ENCODE measurements at places on chromosomes 12 and 14.

GRCh38 chr14:28467611-28468010, 299.0 kb upstream of the FOXG1 start:
- DNase-seq, result no peak

- DNase-seq, result no peak
These were observed 59.8 kb downstream of the PRMT8 start for GRCh38 chr12:3550839-3551238.

GRCh38 chr14:80275208-80275850, 64.0 kb upstream of the DIO2 start:
- no peak for DNase-seq

GRCh38 chr14:22886500-22887259, 3.7 kb downstream of the REM2 start:
- peak; percentile 41 for DNase-seq

DNA sequence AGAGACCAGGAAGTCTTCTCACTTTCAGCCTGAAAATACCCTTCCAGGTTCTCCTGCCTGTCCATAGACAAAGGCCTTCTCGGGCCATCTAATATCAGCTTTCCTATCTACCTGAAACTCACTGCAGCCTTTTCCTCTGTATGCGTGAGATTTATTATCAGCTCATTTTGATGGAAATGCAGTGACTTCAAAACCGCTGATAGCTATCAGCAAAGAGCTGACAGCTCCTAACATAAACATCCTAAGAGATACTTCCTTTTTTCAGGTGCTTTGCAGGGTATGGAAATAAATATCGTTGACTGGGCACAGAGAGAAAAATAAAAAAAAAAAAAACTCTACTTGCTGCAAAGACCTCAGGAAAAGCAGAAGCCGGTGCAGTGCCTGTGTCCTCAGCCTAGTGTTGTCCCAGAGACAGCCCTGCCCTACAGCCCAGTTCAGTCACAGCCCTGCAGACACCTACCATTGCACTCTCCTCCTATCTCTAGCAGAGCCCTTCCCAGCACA, 215.0 kb upstream of the EGLN3 start:
- no peak for DNase-seq

DNA sequence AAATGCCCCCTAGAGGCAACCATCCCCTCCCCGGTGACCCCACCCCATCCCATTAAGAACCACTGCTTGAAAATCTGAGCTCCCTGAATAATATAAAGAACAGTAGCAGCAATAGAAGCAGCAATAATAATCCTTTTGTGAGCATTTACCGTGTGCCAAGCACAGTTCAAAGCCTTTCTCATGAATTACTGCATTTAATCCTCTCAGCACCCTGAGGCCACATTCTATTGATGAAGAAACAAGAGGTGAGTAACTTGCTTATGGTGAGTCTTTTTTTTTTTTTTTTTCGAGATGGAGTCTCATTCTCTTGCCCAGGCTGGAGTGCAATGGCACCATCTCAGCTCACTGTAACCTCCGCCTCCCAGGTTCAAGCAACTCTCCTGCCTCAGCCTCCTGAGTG, 65.0 kb downstream of the KCNK10 start:
- no peak for DNase-seq

- no peak for DNase-seq
These were observed 158.9 kb downstream of the SLC5A8 start for GRCh38 chr12:101051151-101051550.

DNA sequence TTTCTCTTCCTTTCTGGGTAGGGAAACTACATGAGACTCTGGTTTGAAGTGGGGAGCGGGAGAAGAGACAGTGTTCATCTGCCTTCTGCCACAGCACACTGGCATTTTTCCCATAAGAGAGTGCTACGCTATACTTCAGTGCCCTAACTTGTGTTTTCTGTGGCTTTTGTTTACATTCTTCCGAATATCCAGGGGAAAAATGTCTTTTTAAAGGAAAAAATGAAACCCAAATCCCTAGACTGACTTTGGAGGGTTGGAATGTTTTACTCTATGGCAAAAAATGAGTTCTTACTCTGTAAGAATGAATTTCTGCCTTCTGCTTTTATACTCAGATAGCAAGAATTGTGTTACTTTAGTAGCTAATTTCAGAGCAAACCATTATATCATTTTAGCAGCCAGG, 88.1 kb upstream of the TMEM263 start:
- DNase-seq, result no peak

DNA sequence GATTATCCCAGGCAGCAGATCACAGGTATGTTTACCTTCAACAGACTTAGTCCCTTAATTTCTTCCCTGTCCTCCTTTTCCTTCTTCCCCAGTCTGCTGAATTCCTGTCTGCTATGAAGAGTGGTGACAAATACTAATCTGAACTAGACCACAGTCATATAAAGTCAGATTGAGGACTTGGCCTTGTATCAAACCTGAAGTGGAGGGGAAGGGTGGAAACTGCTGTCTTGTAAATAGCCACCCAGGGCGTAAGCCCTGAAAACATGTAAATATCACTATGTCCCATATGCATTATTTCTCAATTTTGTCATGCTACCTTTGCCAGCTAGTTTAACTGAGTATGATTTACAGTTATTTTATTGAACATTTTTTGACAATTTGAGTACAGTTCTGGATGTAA, 368.0 kb downstream of the CCDC91 start:
- DNase-seq, result no peak

DNA sequence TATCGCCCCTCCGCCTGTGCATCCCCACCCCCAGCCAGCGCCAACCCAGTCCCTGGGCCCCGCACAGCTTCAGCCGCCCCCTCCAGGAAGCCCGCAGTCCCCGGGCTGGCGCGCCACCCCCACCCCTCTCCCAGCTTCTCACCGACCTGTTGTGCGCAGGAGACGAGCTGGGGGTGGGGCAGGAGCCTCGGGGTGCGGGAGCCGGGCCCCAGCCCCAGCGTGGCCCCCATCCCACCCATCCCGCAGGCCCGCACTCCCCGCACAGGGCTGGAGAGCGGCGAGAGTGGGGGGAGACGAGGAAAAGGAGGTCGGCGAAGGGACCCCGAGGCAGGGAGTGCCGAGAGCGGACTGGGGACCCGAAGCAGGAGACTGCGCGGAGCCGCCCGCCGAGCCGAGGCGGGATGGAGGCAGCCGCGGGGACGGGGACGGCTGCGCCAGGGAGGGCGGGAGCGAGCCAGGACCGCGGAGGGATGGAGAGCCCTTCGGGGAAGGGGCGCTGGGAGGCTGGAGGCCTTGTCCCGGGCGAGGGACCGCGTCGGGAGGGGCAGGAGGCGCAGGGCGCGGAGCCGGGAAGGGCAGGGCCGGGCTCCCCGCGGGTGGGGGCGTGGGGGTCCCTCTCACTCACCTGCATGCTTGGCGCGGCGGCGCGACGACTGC, 498 bp downstream of the PIANP start:
- DNase-seq, result no peak

- no peak for DNase-seq
These were observed 10.6 kb upstream of the TNFRSF1A start for GRCh38 chr12:6352193-6353173.

DNA sequence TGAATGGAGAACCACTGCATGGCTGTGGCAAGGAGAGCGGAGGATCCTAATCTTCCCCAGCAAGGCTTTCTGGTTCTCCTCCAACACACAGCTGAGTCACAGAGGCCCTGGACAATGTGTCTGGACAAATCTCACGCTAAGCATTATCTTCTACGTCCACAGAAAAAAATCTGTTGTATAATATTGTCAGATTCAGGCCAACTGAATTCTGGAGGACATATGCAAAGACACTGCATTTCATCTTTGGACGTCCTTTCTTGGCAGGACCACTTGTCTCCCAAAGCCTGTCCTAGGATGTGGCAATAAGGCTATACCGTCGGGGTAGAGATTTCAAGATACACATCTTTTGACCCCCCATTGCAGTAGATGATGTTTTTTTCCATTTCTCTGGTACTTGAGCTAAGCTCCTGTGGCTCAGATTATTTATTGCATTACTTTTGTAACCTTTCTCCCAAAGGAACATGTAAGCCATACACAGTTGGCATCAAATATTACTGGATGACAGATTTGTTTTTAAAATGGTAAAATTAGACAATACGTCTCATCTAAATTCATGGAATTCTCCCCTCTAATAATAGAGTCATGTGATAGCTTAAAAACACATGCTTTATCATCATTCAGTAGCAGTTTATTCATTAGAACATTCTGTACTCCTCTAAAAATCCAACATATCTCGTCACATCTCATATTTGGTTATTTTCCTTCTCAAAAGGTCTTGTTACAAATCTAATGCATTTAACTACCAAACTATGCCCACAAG, 19.4 kb downstream of the LMO3 start:
- no peak for DNase-seq

GRCh38 chr14:60648934-60649874, at the start of gene SIX1:
TSS of gene SIX1 (minus strand) at chr14:60649477. CDS start at chr14:60649189, 288 bp downstream.
- no peak for DNase-seq

DNA sequence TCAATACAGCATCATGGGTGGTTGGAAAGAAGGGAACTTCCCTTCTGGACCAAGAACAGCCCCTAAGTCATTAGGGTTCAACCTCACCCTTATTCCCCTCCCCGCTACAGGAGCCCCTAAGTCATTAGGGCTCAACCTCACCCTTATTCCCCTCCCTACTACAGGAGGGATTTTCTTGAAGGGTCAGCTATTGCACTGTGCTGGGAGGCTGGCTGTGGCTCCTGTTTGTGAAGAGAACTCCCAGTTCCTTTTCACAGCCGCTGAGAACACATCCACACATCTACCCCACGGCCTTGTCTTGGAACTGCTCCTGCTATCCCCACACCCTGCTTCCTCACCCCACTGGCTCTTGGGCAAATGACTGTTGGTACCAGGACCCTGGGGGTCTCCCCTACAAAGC, 44.9 kb downstream of the ERH start:
- no peak for DNase-seq

DNA sequence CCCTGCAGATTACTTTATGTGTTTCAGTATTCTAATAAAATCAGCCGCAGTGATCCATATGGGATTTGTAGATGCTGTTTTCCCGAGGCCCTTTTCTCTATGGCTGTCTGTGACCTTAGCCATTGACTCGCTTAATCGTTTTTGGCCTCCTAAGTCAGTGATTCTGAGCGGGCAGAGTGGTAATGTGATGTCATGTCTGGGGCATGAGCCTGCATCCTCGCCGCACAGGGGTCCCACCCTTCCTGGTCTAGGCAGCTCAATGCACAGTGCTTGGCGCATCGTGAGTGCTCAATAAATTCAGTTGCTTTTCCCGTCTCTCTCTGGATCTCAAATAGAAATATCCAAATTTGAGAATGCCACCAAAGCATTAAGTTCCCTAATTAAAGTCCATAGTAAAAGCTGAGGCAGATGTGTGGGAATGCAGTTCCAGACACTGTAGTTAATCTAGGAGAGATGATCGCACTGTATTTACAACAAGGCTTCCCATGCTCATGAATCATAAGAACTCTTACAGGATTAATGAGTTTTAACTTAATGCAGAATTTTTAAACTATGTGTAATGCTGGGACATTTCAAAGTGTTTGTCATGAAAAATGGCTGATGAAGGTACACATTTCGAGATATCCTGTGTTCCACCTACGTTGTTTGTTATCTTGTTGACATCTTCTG, 29.3 kb downstream of the HMGA2 start:
- DNase-seq, result no peak

- no peak for DNase-seq
These were observed 214.0 kb upstream of the NOVA1 start for GRCh38 chr14:26811756-26812305.

DNA sequence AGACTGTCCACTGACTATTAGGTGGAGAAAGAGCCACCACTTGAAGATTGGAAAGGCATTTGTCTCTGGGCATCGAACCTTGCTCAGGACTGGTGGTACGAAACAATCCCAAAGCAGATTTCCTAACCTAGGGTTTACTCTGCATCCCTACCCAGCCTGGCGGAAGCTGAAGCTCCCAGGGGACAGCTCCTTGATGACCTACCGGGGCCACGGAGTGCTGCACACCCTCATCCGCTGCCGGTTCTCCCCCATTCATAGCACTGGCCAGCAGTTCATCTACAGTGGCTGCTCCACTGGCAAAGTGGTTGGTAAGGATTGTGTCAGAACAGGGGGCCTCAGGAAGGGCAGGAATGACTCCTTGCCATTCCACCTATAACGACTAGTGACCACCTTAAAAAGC, 6.5 kb upstream of the NRL start:
- DNase-seq, result no peak

DNA sequence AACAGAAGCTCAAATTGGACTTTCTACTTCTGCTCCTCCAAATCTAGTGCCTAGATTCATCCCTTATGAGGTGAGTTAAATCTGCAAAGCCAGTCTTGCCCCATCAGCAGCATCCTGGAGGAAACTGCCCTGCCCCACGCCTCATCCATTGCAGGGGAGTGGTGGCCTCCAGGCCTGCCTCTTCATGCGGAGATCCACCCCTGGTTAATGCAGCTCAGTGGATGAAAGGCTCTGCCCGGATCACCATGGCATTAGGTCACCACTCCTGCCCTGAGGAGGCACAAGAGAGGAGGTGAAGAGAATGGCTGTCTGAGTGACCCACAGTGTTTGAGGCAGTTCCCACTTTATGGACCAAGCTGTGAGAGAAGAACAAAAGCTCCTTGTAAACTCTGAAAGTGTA, 218.1 kb downstream of the C12orf75 start:
- no peak for DNase-seq

DNA sequence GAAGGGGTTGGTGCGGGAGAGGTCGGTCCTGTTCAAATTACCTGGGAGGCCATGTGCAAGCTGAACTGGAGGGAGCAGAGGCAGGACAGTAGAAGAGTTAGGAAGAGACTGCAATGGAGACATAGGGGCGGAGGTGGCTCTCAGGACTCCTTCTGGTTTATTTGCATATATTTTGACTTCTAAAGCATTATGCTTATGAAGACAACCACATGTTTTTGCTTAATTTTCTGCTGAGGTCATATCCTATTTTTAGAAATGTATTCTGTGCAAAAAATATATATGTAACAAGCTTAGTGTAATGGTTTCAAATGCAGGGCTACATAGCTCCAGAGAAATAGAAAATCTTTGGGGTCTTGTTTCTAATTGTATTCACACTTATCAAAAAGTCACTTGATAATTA, 137.0 kb upstream of the MDM1 start:
- DNase-seq, result no peak

- DNase-seq, result no peak
These were observed 5.1 kb upstream of the SHMT2 start for GRCh38 chr12:57224278-57224972.

- DNase-seq, result no peak
These were observed 30.0 kb upstream of the GRIP1 start for GRCh38 chr12:66708704-66709456.

- no peak for DNase-seq
These were observed 391.0 kb upstream of the RGS6 start for GRCh38 chr14:71541271-71541670.

DNA sequence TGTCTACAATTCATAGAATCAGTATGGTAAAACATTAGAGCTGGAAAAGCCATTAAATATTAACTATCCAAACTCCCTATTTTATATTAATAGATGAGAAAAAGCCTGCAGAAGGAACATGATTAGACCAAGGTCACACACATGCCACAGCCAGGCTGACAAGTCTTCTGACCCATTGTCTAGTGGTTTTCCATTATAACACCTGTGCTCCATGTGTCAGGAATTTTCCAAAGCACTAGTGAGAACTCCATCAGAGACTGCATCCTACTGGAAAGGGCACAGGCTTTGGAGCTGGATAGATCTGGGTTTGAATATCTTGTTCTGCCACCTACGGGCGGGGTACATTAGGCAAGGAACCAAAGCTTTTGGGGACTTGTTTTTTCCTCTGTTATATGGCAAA, 325.5 kb downstream of the RAD51B start:
- DNase-seq, result no peak

Data from stimulated activated CD8-positive, alpha-beta memory T cell treated with anti-CD3 and anti-CD28 coated beads, Interleukin-15, amount 100 ng/mL, for 1 hour (primary cell).